Karpas-422 (cell line): ENCODE measurements at places on chromosomes 5 and 9.

GRCh38 chr9:97853056-97853843 is at the start of gene FOXE1:
Gene FOXE1 (plus strand): TSS chr9:97853226. CDS start chr9:97853915, 689 bp downstream.
- DNase-seq, result no peak

DNA sequence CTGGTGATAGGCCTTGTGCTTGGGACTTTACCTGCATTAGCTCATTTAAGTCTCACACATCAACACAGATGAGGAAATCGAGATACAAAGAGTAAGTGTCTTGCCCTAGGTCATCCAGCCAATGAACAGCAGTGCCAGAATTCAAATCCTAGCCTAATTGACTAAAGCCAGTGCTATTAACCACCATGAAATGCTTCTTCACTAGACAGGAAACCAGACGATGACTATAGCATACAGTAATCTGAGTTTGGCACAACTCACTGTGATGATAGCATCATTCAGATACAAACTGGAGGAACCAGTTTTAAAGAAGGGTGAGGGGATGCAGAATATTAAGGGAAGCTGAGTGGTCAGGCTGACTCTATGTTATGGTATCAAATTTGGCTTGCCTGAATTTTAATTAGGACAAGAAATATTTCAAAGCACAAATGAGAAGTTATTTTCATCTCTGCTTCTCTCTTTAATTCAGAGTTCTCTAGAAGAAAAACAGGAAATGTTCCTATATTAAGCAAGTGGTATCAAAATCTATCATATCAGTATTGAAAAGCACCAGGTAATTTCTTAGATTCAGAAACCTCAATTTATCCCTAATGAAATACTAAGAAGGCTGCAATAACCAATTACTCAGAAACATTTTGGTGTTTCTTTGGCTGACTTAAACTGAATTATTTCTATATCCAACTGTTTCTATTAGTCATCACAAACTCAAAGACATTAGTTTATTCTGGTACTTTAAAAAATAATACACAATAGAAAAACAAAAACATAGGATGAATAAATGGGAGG is 147.0 kb upstream of the RASA1 start:
- no peak for DNase-seq

- DNase-seq, result peak; percentile 92
Measured at GRCh38 chr9:96420468-96421219, 2.5 kb upstream of the ZNF367 start.

GRCh38 chr5:148746826-148747535 is 79.4 kb upstream of the ADRB2 start:
- peak; percentile 91 for DNase-seq

DNA sequence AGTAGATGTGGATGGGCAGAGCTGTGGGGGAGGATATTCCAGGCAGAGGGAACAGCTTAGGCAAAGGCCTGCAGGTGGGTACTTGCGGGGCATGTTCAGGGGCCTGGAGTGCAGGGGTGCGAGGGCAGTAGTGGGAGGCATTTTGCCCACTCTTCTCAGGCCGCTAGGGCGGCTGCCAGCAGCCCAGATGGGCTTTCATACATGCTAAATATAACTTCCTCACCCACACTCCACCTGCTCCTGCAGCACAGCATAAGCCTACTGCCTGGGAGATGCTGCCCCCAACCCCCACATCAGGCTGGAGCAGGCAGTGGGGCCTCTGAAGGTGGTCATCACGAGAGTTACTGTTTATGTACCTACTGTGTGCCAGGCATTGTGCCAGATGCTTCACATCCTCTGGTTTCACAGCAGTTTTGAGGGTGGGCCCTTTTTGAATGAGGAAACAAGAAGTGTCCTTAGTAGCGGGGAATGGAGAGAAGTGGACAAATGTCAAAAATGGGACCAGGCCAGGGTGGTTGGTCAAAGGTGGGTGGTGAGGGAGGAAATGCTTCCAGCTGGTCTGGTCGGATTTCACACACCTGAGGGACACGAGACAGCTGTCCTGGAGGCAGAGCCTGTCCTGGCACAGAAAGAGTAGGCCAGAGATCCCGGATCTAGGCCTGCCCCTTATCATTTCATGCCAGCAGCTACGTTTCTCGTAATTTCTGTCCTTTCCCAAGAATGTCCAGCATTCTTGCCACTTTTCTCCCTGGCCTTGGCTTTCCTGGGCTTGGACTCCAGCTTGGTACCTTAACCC is 12.1 kb downstream of the RGS14 start:
- no peak for DNase-seq

- DNase-seq, result no peak
Measured at GRCh38 chr5:59624898-59625297, 268.6 kb downstream of the PDE4D start.

- DNase-seq, result peak; percentile 73
Measured at GRCh38 chr5:134445856-134446818, 34.5 kb upstream of the CDKN2AIPNL start.
